Activated naive CD4-positive, alpha-beta T cell treated with anti-CD3 and anti-CD28 coated beads, Interleukin-2, amount 50 U/mL, for 72 hours (primary cell): ENCODE measurements at places on chromosomes 6 and 20. TPM values are rescaled to one million over a fixed set of nuclear protein-coding genes. Genes with fewer than 3 reads are reported as not detected.

GFRAL gene
- total RNA-seq: not detected

TAGAP gene
- 65.0 TPM for total RNA-seq

CCN2 gene
- total RNA-seq: not detected

CLDN20 gene
- total RNA-seq: not detected

NCOA5 gene
- 15.2 TPM for total RNA-seq

RFX6 gene
- total RNA-seq: not detected

APCDD1L gene
- total RNA-seq: not detected

BEND3 gene
- 4.0 TPM for total RNA-seq

RAD21L1 gene
- 0.25 TPM for total RNA-seq

TRIM31 gene
- total RNA-seq: not detected

CDH26 gene
- 1.7 TPM for total RNA-seq

TRIM15 gene
- not detected for total RNA-seq

VIP gene
- not detected for total RNA-seq

MOG gene
- not detected for total RNA-seq

UBD gene
- 0.54 TPM for total RNA-seq

HEY2 gene
- total RNA-seq: not detected

C2 gene
- total RNA-seq: 5.2 TPM

CCN5 gene
- not detected for total RNA-seq

CHRNA4 gene
- total RNA-seq: not detected

QKI gene
- total RNA-seq: 54.7 TPM

SLCO4A1 gene
- total RNA-seq: 44.4 TPM

DEFB132 gene
- not detected for total RNA-seq

NMBR gene
- total RNA-seq: not detected

TCP11 gene
- not detected for total RNA-seq

SLC22A23 gene
- total RNA-seq: 0.27 TPM

GGTLC1 gene
- total RNA-seq: not detected

TEAD3 gene
- total RNA-seq: 2.4 TPM

C6orf141 gene
- total RNA-seq: not detected

PPIL6 gene
- total RNA-seq: not detected

PTGIS gene
- 1.0 TPM for total RNA-seq

EFCAB8 gene
- total RNA-seq: 0.70 TPM

LRRN4 gene
- total RNA-seq: not detected

AIF1 gene
- total RNA-seq: 43.9 TPM
